ENCODE measurements at places on chromosomes 7 and 10.

GRCh38 chr7:24979470-24979862 is 512 bp downstream of the OSBPL3 start:
- DNase-seq, result no peak

DNA sequence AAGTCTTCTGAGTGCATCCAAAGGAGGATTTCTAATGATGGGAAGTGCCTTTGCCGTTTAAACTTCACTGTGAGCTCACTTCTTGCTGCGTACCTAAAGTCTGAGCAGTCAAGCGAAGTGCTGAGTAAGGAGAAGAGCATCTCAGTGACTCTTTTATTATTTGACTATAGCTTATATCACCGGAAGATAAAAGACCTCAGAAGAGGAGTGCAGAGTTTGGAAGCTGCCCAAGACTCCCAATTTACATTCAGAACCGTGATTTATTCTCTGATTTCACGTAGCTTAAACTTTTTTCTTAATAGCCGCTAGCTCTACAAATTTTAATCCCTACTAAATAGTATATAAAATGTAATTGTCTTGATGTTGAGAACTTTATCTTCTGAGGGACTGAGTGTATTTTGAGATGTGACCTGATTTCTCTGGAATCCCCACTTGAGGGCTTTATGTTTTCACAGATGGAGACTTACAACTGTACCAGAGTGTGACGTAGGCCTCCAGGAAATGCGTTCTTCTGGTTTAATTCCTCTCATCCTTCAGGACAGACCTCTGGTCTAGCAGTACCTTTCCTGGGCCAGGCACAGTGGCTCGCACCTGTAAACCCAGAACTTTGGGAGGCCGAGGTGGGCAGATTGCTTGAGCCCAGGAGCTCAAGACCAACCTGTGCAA is 51.1 kb downstream of the CAMK1D start:
- peak; percentile 45 for DNase-seq

DNA sequence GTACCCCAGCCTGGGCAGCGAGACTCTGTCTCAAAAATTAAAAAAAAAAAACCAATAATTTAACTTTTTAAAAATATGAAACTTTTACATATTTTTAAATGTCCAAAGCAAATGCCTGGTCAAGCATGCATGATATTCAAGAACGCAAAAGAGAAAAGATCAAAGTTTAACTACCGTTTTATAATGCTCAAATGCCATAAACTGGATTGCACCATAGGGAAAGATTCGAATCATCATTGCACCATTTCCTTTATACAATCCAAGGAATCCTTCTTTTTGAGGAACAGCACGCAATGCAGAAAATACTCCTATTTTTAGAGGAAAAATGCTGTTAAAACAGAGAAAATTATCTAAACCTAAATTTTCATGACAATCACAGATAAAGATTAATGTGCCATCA is 20.9 kb downstream of the SLC25A16 start:
- no peak for DNase-seq

DNA sequence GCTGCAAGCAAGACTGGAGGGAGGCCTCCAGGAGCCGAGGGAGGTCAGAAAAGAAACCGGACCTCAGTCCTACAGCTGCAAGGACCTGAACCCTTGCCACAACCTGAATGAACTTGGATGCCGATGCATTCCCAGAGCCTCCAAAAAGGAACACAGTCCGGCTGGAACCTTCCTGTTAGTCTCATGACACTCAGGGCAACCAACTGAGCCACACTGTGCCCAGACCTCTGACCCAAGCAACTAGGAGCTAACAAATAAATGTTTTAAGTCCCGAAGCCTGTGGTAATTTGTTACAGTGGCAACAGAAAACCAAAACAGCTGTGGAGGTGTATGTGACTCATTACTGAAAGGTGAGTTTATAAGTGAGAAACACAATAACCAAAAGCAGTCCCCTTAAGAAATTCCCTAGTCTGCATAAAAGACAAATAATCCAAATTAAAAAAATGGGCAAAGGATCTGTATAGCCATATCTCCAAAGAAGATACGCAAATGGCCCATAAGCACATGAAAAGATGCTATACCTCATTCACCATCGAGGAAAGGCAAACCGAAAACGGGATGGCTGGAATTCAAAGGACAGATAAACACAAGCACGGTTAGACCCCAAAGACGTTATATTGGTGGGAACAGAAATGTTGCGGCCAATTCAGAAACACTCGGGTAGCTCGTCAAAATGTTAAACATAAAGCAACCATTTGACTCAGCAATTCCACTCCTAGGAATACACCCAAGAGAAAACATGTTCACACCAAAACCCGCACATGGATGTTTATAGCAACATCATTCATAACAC is 24.8 kb downstream of the GNA12 start:
- DNase-seq, result no peak

- no peak for DNase-seq
These were observed 60.1 kb upstream of the ELN start for GRCh38 chr7:73967832-73968290.

- DNase-seq, result peak; percentile 87
These were observed 216.7 kb downstream of the ADAM12 start for GRCh38 chr10:126171555-126171954.

DNA sequence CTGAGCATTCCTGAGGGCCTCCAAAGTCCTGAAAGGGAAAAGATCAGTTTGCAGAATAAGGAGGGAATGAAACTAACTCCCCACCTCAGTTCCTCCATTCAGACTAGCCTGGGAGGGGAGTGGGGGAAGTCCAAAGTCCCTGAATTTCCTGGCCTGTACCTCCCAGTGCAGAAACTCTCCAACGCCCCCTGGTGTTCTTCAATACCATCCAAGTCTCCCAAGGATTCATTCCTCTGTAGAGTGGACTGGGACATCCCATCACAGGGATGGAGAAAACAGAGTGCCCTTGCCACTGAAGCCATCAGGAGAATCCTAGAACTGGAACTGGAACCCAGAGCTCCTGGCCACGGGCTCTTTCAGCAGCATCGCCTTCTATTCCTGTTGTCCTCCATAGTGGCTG is 1.6 kb upstream of the COL13A1 start:
- DNase-seq, result peak; percentile 42

GRCh38 chr10:85458324-85458723 is 908.3 kb downstream of the GRID1 start:
- DNase-seq, result no peak

DNA sequence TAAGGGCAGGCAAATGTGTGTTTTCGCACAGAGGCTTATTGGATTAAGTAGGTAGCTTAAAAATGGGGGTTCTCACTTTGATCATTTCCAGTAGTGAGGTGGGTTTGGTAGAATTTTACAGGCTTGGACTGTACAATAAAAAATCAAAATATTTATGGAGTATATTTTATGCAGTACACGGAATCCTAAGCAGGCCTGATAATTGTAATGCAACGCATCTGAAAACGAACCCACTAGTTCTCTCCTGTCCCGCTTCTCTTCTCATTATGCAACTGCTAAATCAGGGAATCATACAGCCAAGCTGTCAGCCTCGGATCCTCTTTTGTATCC is 377 bp upstream of the POLR1F start:
- no peak for DNase-seq

- no peak for DNase-seq
These were observed 47.4 kb upstream of the CFAP46 start for GRCh38 chr10:132989476-132990415.

GRCh38 chr7:135758531-135758932 is 9.9 kb upstream of the FAM180A start:
- no peak for DNase-seq

DNA sequence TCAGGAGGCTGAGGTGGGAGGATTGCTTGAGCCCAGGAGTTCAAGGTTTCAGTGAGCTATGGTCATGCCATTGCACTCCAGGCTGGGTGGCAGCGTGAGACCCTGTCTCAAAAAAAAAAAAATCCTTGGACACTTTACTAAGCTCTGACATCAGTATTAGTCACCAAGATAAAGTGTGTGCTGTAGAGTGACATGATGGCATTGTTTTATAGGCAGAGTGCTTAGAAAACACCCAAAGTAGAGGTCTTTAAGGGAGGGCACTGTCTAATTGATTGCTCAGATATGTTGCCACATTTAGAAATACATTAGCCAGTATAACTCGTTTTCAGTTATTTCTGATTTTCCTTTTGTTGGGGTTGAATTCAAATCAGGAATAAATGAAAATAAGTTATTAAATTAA is 235.9 kb downstream of the REEP3 start:
- DNase-seq, result no peak

DNA sequence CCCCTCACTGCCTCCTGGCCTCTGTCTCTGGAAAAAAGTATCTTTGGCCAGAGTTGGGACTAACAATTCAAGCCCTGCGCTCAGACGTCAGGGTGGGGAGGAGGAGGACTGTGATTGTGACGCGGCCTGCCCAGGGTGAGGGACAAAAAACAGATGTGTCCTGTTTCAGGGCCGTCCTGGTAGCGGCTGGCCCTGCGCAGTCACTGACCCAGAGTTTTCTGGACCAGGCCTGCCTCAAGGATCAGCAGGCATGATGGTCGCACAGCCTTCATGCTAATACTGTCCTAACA is 110.1 kb downstream of the CYTH3 start:
- DNase-seq, result no peak

GRCh38 chr7:550881-551614 is 31.4 kb upstream of the PDGFA start:
- DNase-seq, result no peak

DNA sequence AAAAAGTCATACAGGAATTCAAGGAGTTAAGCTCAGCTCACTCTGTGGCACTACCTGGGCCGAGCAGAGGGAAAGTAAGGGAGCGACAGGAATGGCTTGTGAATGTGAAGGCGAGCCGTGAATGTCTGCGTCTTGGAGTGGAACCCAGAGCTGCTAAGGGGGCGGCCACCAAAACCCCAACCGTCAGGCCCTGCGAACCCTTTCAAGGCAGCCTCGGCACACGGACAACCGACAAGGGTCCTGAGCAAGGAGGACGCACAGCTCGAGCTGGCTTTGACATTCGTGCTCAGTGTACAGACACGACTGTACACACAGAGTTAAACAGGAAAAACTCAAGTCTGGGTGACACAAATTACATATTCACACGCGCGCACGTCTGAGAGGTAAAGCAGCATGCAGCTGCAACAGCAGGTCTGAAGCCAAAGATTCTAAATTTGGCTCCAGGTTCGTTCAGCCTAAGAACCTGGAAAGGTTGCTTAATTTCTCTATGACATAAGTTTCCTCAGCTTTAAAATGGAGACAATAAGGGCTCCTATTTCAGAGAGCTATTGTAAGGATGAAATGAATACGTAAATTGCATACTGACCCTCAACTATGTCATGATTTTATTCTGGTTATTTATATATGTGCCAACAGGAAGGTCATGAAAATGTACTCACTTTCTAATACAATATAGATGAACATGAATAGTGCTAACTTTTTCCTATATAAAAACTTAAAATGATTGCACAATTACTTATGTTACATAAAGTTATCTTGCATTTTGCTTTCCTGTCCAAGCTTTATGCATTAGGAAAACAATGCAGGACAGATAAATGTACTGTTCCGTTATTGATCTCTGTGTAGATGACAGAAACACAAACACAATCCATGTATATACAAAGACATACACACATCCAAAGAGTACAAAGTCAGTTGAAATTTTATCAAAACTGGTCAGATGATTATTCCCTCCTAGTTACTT is 192.9 kb downstream of the ZMYND11 start:
- DNase-seq, result no peak

GRCh38 chr7:135414850-135415439 is 95.0 kb downstream of the CNOT4 start:
- peak; percentile 20 for DNase-seq

- DNase-seq, result peak; percentile 31
These were observed at the start of gene HOGA1 for GRCh38 chr10:97584060-97584797. Gene HOGA1, plus strand, starts transcription at chr10:97584389. Its CDS starts 315 bp downstream, at chr10:97584704.

DNA sequence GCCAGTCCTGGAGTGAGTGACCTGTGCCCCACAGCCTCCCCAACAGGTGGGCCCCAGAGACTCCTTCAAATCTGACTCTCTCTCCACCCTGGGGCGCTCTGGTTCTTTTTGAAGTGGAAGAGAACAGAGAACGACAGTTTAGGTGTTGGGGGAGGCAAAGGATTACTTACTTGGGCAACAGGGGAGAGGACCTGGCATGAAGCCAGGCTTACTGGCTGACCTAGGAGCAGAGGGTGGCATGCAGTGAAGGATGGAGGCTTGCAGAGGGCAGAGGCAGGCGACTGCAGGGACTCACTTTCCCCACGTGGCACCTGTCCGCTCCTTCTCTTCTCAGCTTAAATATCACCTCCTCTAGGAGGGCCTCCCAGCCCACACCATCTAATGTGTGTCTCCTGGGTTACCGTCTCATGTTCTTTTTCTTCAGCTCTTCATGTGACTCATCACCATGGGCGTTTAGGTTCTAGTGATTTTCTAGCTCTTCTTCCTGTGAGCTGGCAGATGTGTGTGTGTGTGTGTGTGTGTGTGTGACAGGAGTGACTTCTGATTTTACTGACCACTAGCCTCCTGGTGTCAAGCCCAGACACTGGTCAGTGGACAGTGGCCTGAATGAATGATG is 15.5 kb downstream of the LZTS2 start:
- DNase-seq, result no peak

DNA sequence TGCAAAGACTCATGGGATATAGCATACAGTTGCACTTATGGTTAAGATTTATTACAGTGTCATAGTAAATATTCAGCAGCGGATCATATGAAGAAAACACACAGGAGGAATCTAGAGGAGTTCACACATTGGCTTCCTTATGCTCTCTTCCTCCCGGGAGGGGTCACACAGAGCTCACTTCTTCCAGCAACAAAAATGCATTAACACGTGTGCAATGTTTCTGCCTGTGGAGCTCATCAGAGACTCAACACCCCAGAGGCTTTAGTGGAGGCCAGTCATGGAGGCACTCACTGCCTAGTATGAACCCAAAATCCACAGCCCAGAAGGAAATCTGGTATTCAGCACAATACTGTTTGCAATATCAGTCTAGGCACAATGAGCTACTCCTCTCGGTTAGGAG is 202.8 kb upstream of the PRSS1 start:
- no peak for DNase-seq

GRCh38 chr10:78906734-78907390 is 161.9 kb upstream of the ZMIZ1 start:
- no peak for DNase-seq

DNA sequence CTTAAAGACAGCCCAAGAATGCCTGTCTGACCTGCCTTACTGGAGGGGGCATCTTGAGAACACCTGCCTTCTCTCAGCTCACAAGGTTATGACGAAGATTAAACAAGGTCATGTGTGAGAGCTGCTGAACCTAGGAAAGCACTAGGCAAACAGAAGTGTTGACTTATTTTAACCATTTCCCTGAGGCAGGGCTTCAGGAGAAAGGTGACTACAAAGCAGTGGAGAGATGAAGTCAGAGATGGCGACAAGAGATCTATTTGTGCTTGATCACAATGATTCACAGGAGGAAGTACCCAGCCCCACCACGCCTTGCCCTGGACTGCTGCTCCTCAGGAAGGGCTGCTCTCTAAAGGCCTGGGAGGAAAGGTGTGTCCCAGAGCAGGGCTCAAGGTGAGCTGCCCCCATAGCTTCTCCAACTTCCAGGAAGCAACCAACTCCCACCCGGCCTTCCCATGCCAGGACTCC is 27.8 kb downstream of the STN1 start:
- DNase-seq, result no peak

GRCh38 chr7:48667407-48667806 is 256.9 kb upstream of the CDC14C start:
- DNase-seq, result no peak

GRCh38 chr7:47089068-47089417 is 492.9 kb downstream of the TNS3 start:
- DNase-seq, result no peak

Data from astrocyte of the cerebellum (primary cell).